ENCODE measurements at places on chromosomes 11 and 22.

- DNase-seq: no peak
Measured at GRCh38 chr11:129905402-129905801, 10.0 kb upstream of the NFRKB start.

DNA sequence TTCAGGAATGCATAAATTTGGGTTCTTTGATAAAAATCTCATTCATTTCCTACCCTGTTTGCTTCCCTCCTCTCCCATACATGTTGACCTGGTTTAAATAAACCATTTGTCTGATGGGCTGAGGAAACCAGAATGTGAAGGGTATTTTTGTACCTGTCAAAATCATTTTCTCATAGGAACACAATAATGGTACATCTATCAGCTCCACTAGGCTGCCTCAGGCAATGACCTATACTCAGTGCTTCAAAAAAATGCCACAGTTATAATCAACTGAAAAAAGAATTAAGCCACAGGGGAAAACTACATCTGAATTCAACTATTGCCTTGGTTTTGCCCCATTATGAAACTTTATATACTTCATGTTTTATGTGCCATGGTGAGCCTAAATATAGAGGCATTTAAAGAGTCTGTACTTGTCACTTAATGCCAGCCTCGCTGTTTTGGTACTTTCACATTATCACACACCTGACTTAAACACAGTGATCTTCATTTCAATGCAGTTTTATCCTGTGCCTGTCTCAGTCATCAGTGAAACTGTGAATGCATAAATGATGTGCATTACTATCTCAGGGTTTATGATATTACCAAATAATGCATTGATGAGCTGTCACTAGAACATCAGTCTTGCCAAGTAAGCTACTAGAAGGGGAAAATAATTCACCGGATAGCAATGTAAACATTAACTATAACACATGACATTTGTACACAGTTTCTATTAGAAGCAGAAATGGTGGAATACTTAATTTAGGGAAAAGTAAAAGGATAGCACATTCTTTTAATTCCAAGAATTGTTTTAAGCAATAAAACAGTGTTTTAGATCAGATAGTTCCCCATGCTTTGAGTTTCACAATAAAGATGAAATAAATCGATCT, 92.7 kb downstream of the MSANTD4 start:
- no peak for DNase-seq

GRCh38 chr11:86175626-86176025, 68.9 kb upstream of the EED start:
- DNase-seq: no peak

DNA sequence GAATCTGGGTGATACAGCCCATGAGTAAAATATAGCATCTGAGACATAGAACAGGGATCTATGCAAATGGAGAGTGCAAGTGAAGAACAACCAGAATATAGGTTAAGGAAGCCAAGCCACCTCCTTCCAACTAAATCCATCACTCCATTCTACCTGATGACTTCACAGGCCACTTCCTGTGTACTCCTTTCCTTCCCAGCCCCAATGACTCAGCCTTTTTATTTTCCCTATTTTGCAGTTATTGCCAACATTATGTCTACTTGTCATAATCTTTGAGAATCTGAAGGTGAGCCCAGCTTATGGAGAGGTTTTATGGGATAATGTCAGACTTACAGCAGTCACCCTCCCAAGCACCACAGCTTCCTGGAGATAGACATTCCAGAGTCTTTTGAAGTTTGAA, 1.4 kb upstream of the OR52M1 start:
- DNase-seq: no peak

- DNase-seq: no peak
Measured at GRCh38 chr22:37428649-37429586, 1.6 kb upstream of the ELFN2 start.

DNA sequence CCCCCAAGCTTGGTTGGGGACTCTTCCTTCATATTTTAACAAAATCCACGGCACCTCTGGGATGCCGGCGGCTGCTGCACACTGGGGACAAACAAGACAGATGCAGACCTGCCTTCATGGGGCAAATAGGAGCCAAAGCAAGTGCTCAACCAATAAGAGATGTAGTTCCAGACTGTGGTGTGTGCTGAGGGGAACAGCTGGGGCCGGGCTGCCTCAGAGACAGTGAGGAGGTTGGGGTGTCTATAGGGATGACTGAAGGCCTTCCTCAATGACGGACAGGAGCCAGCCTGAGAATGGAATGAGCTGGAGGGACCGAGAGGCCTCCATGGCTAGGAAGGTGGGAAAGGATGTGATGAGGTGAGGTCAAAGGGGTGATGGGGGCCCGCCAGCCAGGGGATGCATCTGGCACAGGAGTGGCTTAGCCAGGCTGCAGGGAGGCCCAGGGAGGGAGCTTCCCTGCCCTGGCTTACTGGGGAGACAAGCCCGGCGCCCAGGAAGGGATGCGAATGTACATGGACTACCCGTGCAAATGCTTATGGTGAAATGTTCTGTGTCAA, 10.3 kb upstream of the CTSD start:
- no peak for DNase-seq

Data from cerebellar nuclear complex (tissue), 1 donor.